ENCODE measurements at places on chromosomes 7 and 10.

- DNase-seq = peak; percentile 89
Observed at GRCh38 chr7:107995184-107996071, 7.5 kb downstream of the LAMB1 start.

GRCh38 chr10:30466445-30466844, 32.5 kb downstream of the MAP3K8 start:
- no peak for DNase-seq

DNA sequence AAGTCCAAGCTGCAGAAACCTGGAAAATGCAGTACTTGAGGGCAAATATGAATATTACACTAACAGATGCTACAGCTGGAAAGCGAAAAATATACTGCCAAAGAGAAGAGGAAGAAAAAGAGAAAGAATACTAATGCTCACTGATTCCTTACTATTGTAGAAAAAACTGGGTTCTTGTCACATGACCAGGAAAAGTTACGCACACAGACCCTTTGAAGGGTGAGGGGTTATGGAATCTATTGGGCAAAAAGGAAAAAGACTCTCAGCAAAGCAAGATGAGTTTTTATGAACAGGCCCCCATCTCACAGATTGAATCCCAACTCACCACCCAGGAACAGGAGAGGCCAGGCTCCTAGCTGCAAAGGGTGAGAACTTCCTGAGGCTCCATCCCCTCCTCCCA, 228.1 kb upstream of the KLF14 start:
- DNase-seq = no peak

DNA sequence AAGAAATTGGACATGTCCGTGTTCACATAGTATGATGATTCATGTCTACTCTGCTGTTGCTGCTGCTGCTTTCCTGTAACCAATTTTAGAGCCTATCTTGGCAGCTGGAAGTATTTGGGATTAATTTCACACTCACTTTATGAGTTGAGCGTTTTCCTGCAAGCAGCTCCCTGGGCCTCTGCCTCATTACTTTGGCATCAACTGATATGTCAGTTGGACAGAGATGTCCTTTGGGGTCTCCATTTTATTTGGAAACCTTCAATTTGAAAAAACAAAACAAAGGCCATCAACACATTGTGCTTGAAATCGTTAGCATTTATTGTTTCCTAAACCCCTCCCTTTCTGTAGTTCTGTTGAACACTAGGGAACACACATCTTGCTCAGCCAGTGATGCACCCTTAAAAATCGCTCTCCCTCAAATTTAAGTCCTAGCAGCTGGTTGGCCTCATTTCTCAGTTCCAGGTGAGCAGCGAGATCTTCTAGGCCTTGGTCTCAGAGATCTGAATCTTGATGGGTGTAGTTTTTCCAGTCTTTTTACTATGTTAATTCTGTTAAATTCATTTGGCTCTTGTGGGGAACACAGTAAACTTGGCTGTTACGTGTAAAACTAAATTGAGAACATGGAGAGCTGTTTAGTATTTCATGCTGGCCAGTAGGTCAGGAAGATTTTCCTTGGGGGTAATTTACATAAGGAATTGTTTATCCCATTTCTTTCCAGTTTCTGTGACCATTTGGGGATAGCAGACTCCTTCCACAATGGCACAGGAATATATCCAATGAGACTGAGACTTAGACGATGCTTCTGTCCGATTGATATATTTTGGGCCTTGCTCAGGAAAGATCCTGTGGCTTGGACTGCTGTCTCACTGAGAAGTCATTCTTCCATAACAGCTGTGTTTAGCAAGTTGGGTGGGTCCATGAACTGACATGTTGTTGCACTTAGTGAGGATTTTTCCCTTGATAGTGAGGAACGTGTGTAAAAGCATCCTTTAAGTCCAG, 371.6 kb downstream of the BBS9 start:
- no peak for DNase-seq

- no peak for DNase-seq
Observed at GRCh38 chr7:17832242-17832641, 108.1 kb downstream of the SNX13 start.

DNA sequence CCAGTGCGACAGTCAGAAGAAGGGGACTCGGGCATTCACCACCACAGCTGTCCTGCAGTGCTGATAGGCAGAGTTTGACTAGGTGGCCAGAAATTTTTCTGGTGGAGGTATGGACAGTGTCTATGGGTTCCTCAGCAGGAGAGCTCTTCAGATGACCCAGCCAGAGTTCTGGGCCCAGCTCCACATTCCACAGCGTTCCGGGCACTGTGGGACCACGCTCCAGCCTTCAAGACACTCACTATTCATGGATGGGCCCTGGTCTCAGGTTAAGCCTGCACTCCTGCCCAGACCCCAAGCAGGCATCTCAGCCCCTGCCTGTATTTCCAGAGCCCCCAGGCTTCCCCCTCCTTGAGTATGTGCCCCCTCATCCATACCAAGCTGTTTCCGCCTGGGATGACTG, 497.0 kb upstream of the FOXK1 start:
- no peak for DNase-seq

GRCh38 chr10:44937196-44938005, 22.2 kb upstream of the RASSF4 start:
- no peak for DNase-seq

DNA sequence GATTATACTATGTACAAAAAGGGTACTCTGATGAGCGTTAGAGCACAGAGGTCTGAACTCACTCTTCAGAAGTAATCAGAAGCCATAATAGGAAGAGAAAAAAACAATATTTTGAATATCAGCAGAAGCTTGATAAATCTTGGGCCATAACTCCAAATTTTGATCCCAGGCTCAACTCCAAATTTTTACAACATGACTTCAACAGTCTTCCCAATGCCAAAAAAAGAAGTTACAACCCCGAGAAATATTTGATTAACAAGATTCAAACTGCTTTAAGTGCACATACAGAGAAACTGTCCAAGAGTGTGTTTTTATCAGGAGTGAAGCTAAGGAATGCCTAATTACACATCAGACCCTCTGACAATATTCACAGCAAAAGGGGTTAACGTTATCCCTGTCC, 7.5 kb downstream of the MPP7 start:
- no peak for DNase-seq

GRCh38 chr7:73740771-73741170, 2.2 kb upstream of the ABHD11 start:
- DNase-seq = no peak

All from glomerular endothelial cell (primary cell).